ENCODE measurements at places on chromosomes 11 and 22.

GRCh38 chr11:112651386-112651785 is 309.8 kb upstream of the NCAM1 start:
- no peak for DNase-seq

- DNase-seq = no peak
Observed at GRCh38 chr11:25183411-25183810, 686.6 kb downstream of the LUZP2 start.

DNA sequence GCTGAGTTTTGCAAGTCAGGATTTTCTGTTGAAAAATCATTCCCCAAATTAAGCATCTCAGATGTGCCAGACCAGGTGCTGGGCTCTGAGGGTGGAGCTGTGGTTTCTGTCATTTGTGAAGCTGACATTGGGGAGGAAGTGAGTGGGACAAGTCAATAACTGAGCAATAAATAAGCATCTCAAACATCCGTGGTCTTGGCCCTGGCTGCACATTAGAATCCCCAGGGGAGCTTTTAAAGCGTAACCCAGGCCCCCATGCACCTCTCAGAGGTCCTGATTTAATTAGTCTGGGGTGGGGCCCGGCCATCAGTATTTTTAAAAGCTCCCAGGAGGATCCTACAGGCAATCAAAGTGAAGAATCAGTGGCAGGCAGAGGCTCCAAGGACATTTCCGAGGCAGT is 420.0 kb downstream of the MN1 start:
- DNase-seq = no peak

DNA sequence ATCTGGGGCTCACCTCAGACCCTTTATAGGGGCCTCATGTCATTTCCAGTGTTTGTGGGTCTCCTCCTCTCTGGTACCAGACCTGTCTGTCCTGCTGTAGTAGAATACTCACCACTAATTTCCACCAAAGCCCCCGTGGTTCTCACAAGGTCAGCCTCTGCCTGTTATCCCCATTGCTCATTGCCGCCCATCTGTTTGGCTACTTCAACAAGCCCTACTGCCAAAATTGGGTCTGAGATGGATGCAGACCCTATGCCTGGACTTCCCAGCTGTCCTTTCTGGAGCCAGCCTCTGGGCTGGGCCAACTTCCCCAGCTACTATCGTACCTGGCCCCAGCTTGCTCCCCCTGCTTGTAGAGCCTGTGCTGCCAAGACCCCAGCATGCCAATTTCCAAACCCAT is 152.1 kb upstream of the ISX start:
- DNase-seq = no peak

DNA sequence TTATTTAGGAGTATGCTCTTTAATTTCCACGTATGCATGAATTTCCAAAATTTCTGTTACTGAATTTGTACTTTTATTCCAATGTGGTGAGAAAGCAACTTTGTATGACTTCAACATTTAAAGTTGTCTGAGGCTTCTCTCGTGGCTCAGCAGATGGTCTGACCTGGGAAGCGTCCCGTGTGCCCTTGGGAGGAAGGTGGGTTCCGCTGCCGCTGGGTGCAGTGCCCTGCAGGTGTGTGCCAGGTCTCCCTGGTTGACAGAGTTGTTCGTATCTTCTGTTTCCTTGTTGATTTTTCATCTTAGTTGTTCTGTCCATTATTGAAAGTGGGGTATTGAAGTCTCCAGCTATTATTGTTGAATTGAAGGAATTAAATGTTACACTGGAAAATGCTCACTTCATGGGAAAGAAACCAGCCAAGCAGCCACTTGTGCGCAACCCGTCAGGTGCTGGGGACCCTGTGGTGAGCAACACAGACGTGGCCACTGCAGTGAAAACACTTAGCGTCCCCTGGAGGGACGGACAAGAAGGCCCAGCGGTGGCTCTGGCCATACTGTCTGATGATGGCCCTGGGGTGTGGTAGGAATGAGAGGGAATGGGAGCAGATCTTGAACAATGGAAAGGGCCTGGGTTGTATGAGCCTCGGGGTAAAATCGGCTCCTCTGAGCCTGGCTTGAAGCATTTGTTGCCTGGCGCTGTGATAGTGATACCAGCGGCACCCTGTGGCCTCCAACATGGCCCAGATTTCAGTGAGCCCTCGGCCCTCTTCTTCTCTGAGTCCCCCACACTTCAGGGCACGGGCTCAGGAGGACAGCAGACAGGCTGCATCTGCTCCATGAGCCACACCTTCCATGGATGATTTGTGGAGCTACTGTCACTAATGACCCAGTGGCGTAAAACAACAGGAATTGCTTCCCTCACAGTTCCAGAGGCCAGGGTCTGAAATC is 31.5 kb upstream of the KRTAP5-7 start:
- DNase-seq = no peak

- no peak for DNase-seq
Observed at GRCh38 chr11:116852261-116853031, 15.0 kb upstream of the APOA1 start.

GRCh38 chr11:37509506-37509905 is 911.5 kb upstream of the RAG2 start:
- DNase-seq = no peak

- no peak for DNase-seq
Observed at GRCh38 chr11:8721609-8722500, 39.3 kb downstream of the RPL27A start.

GRCh38 chr11:131975619-131976018 is 605.2 kb downstream of the NTM start:
- DNase-seq = no peak

GRCh38 chr11:1067812-1068496 is 6.7 kb upstream of the MUC2 start:
- DNase-seq = no peak
